Activated CD8-positive, alpha-beta memory T cell treated with anti-CD3 and anti-CD28 coated beads for 48 hours (primary cell): ENCODE measurements at places on chromosomes 2 and 18.

DNA sequence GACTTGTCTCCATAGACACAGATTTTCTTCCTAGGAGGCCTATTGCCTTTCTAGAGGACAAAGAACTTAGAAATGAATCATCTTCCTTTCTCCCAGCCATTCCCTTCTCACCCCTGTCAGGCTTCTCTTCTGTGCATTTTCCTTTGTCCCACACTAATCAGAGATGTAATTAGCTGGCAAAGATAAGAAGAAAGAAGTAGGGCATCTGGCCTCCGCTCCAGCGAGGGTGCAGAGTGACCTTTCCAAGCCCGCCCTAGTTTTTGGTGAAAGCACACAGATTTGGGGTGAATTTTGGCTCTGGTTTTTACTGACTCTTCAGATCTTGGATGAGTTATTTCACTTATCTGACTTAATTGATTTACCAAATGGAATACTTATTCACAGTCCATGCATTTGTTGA, 626.5 kb downstream of the ZEB2 start:
- no peak for DNase-seq

- DNase-seq, result no peak
Measured at GRCh38 chr2:16121986-16122390, 181.6 kb downstream of the MYCN start.

DNA sequence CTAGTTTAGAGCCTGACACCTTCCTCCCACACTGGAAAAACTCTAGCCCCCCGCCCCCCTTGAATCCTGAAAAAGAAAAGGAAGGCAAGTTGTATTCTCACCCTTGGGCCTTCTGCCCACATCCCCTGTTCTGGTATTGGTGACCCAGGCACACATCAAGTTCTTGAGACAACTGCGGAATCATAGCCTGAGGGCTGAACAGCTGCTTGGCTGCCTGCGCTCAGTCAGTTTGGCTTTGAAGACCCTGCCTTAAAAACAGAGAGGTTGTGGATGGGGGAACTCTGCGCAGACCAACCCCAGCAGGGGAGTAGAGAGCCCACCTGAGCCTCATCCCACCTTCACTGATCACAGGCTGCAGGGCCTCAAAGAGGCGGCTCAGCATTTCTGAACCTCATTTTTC, 229.2 kb downstream of the ANAPC1 start:
- DNase-seq, result no peak

GRCh38 chr2:36473230-36473629, 117.7 kb downstream of the CRIM1 start:
- no peak for DNase-seq

- no peak for DNase-seq
Measured at GRCh38 chr2:217246108-217246507, 386.2 kb upstream of the TNP1 start.

- no peak for DNase-seq
Measured at GRCh38 chr2:152051436-152051835, 47.4 kb downstream of the CACNB4 start.

DNA sequence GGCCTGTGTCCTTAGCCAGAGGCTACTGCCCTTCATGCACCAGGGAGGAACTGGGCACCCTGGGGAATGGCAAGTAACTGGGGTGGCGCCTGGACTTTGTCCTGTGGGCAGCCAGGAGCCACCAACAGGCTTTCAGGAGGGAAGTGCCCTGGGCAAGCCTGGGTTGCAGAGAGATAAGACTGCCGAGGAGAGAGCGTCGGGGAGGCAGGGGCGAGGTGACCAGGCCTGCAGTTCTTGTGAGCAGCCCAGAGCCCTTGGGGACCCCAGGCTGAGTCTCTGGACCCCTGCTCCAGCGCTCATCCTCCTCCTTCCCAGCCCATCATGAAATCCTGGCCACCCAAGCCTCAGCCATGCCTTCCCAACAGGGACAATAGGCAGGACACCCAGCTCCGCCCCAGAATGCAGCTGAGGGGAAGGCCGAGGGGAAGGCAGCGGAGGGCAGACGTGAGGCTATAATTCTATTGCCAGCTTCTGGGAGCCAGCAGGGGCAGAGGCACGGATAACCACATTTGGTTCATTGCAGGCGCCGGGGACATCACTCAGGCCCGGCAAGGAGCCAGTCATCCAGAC, 25.1 kb downstream of the ADRA2B start:
- DNase-seq, result no peak

- no peak for DNase-seq
Measured at GRCh38 chr2:236498369-236498768, 71.3 kb upstream of the ACKR3 start.

- no peak for DNase-seq
Measured at GRCh38 chr2:188845692-188846091, 128.5 kb upstream of the COL3A1 start.

DNA sequence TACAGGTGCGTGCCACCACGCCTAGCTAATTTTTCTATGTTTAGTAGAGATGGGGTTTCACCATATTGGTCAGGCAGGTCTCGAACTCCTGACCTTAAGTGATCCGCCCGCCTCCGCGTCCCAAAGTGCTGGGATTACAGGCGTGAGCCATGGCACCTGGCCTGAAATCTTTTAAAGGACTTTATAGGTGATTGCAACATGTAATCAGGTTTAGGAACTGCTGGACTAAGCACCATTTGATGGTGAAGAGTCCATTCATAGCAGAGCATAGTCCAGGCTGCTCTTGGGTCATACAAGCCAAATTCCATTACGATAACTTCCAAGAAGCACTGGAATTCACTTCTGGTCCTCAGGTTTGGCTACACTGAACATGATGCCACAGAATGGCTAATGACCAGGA, 200.6 kb upstream of the SMAD2 start:
- no peak for DNase-seq

DNA sequence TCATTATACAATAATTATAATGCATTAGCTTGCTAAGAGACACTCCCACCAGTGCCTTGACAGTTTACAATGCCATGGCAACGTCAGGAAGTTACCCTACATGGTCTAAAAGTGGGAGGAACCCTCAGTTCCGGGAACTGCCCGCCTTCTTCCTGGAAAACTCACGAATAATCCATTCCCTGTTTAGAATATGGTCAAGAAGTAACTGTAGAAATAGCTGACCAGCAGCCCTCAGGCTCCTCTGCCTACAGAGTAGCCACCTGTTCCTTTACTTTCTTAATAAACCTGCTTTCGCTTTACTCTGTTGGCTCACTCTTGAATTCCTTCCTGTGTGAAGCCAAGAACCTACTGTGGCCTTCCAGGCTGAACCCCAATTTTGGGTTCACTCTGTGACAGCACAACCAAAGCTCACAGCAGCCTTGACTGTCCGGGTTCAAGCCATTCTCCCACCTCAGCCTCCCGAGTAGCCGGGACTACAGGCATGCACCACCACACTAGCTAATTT, 20.0 kb upstream of the PTPN2 start:
- DNase-seq, result no peak

DNA sequence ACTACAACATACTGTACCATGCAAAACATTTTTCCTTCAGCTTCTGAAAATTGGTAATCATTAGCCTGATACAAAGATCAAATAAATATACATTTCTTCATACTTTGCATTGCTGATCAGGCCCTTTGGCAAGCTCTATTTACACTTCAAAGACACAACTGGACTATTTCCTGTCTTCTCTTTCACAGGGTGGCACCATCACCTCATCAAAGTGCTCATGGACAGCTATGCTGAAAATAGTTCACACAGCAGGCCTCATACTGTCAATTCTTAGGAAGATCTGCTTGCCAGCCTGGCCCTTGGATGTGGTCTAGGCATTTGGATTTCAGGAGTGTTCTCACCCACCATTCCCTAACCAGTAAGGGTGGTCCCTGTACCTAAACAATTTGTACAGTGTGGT, 33.9 kb downstream of the FBXO15 start:
- no peak for DNase-seq

DNA sequence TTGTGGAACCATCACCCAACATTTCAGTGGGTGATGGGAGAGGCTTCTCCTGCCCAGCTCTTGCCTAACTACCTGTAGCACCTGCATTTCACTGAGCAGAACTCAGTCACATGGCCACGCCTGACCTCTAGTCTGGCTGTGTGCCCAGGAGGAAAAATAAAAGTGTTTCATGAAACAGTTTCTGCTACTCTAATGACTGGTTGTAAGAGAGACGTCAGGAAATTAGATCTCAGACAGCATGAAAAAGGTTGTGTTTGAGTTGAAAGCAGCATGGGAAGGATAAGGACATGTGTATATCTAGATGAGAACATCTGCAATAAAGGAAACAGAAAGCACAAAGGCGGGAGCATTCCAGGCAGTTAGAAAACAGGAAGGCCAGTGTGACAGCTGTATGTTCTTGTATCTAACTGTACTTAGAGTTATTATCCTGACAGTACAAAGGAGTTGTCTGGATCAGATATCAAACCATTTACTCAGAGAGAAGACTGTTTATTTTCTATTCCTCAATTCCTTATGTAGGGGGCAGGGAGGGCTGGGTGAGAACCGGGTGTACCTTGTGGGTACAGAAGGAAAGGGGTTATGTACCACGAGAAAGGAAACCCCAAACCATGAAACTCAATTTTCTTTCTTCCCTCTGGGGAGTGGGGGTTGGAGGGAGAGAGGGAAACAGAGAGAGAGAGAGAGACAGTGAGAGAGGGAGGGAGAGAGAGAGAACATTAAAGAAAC, 307.4 kb upstream of the VWC2L start:
- DNase-seq, result no peak

DNA sequence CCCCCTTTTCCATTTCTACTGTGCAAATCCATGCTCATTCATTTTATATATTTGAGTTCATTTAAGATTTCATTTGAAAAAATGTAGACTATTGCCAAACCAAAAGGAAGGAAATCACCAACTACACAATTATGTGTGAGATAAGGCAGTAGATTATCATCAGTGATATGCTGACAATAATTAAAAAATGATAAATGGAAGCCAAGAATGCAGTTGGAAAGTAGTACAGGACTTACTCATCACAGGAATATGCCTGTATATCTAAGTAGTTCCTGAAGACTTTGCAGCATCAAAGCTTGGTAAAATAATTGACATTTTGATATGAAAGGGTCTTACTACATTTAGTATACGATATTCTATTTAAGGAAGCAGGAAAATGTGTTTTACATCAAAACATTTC, 166.1 kb upstream of the OTX1 start:
- DNase-seq, result no peak

GRCh38 chr2:233059797-233060500, at the start of gene INPP5D:
Gene INPP5D, plus strand, starts transcription at chr2:233060342. Its CDS starts 137 bp downstream, at chr2:233060479.
- no peak for DNase-seq

DNA sequence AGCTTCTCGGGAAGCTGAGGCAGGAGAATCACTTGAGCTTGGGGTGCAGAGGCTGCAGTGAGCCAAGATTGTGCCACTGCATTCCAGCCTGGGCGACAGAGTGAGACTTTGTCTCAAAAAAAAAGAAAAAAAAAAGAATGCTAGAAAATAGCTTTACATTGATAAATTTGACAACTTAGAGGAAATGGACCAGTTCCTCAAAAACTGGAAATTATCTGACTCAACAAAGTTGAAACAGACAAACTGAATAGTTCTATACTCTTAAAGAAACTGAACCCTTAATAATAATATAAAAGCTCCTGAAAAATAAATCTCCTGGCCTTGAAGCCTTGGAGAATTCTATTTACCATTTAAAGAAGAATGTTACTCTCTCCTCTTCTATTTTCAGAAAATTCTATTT, 151.0 kb upstream of the BCL2L11 start:
- DNase-seq, result no peak

DNA sequence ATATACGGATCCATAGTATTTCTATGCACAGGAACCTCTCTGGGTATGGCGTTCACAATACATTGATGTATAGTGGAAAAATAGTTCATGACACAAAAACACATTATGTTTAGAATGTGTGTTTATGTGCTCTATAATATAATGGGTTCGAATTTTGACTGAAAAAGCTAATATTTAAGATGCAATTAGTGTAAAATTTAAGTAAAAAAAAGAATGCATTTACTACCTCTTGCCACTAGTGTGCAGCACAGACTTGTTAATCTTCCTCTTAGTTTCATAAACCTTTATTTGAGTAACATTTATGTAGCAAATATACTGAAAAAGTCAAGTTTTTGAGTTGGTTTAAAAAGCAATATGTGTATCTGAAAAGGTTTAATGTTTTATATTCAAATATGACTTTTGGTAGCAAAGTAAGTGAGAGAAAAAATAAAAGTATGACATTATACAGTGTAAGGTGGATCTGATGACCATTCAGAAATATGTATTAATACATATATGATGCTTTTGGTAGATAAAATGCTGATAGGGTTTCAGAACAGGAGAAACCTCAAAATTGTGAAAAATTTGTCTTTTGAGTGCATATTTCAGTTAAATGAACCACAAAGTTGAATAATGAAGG, 49.4 kb downstream of the CCDC102B start:
- DNase-seq, result no peak

- DNase-seq, result no peak
Measured at GRCh38 chr2:196119926-196120325, 51.3 kb upstream of the DNAH7 start.

DNA sequence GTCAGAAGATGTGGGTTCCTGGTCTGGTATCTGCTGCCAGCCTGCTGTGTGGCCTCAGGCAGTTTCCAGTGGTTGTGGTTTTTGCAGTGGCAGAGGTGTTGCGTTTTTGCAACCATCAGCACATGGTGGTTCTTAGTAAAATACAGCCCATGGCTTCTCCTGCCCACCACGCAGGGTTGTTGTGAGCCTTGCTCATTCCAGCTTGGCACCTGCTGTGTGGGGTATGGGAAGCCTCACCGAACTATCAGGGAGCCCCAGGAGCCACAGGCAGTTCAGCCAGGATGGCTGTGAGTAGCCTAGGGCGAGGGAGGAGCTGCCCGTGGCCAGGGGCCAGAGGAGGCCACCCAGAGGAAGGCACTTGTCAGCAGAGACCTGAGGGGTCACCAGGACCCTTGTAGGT, 9.8 kb downstream of the ARID5A start:
- DNase-seq, result no peak

- DNase-seq, result no peak
Measured at GRCh38 chr2:46922606-46923005, 7.0 kb upstream of the MCFD2 start.
